ENCODE measurements at places on chromosomes 11 and 22.

DNA sequence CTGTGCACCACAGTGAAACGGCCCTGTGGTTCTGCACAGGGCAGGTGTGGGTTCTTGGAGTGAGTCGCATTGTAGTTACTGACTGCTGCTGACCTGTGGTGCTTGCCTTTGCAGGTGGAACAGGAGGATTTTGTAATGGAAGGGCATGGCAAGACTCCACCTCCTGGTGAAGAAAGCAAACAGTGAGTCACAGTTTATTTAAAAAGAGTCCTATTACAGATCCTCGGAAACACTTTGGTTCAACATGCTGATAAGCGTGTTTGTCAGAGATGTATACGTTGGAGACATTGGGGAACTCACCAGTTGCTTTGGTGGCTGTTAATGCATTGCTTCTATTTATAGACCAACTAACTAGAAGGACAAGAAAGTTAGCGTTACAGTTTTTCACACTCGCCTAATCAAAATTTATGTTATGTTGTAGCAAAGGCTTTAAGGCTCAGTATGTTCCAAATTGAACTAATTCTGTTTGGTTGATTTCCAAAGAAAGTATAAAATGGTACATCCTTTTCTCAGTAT is 21.7 kb upstream of the TNRC6B start:
- no peaks in the 10 kb centered on the region for H3K36me3 ChIP-seq
- H3K27ac ChIP-seq, result no peak overlapping the region
- DNase-seq, result no peak
- H3K4me1 ChIP-seq, result no peaks in the 10 kb centered on the region

- DNase-seq, result peak; percentile 76
- H3K36me3 ChIP-seq, result no peaks in the 10 kb centered on the region
- H3K27ac ChIP-seq, result no peak overlapping the region
- peaks cover 36% of the 10 kb centered on the region for H3K4me1 ChIP-seq
- peak overlapping the region; percentile 11 for H3K4me3 ChIP-seq
Measured at GRCh38 chr11:45366619-45367190, 80.6 kb upstream of the SYT13 start.

GRCh38 chr11:64892411-64892831 is 14.0 kb upstream of the EHD1 start:
- H3K4me3 ChIP-seq, result no peak overlapping the region
- no peaks in the 10 kb centered on the region for H3K36me3 ChIP-seq
- H3K4me1 ChIP-seq, result peaks cover 12% of the 10 kb centered on the region
- H3K27ac ChIP-seq, result no peak overlapping the region
- DNase-seq, result no peak

DNA sequence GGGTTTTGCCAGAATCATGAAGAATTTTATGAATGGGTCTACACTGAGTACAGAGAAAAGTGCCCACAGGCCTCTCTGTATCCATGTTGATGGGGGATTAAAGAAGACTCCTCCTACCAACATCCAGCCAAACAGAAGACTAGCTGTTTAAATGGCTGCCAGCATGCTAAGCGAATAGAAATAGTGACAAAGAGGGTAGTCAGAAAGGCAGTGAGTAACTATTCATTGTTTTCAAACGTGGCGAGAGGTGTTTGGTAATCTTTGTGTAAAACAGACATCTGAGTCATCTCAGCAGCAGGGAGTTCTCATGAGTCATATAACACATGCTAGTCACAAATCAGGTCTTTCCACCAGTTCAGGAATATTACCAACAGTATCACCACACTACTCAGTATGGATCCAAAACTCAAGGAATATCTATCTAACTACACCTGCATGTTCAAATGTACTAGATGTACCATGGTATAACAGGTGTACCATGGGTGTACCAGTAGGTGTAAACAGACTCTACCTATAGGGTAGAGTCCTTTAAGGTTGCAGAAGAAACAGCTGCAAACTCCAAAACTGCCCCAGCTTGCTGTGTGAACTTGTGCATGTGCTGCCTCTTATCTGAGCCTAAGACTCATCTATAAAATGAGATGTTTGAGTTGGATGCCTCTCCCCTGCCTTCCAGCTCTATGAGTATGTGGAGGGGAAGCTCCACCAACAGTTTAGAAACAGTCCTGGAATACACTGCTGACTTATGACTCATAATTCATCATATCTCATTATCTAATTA is 82.0 kb downstream of the SLC1A2 start:
- no peak overlapping the region for H3K4me3 ChIP-seq
- no peaks in the 10 kb centered on the region for H3K36me3 ChIP-seq
- H3K4me1 ChIP-seq, result no peaks in the 10 kb centered on the region
- H3K27me3 ChIP-seq, result no peaks in the 10 kb centered on the region

DNA sequence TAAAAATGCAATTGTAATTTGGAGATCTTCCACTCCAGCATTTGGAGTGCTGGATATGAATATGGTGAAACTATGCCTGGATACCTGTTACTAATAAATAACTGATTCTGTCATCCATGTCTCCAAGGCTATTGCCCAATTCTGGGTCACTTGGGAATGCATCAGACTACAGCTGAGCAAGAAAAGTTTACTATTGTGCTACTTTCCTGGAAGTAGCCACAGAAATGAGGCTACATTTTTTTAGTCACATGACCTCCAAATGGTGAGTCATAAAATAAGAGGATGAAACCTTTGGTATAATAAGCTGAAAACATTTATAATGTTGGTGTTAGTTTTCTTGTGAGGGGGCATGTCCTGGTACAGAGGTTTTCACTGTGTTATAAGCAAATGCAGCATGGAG is 44.4 kb downstream of the DCDC1 start:
- peaks cover 5% of the 10 kb centered on the region for H3K4me1 ChIP-seq
- no peak overlapping the region for H3K4me3 ChIP-seq
- no peaks in the 10 kb centered on the region for H3K36me3 ChIP-seq

GRCh38 chr11:56706486-56706885 is 7.6 kb downstream of the OR9G1 start:
- H3K27me3 ChIP-seq, result no peaks in the 10 kb centered on the region
- H3K4me1 ChIP-seq, result no peaks in the 10 kb centered on the region
- H3K4me3 ChIP-seq, result no peak overlapping the region

- no peak for DNase-seq
- H3K4me1 ChIP-seq, result no peaks in the 10 kb centered on the region
- H3K27me3 ChIP-seq, result no peaks in the 10 kb centered on the region
- no peak overlapping the region for H3K27ac ChIP-seq
Measured at GRCh38 chr11:112398798-112399478, 138.3 kb upstream of the PLET1 start.
